A549 treated with RU486 at 1 μM for 4 hours (cell line): ENCODE measurements at places on chromosomes 12 and 14. TPM values are rescaled to one million over a fixed set of nuclear protein-coding genes. Genes with fewer than 3 reads are reported as not detected.

Gene RNASE1
- total RNA-seq, result 0.38 to 0.50 TPM (median 0.45 TPM) in 3 of 5 replicates, not detected in the others

Gene KCNA1
- not detected in 5 replicates for total RNA-seq

Gene RNF212B
- total RNA-seq, result not detected in 5 replicates

Gene CCDC175
- total RNA-seq, result not detected in 5 replicates

Gene EML1
- total RNA-seq, result 34.2 to 43.3 TPM (median 40.6 TPM) in 5 replicates
